H9 (cell line): ENCODE measurements at places on chromosomes 4 and X. TPM values are rescaled to one million over a fixed set of nuclear protein-coding genes. Genes with fewer than 3 reads are reported as not detected.

Gene RASL11B
- total RNA-seq: 28.3 and 30.0 TPM in 2 replicates

Gene SPOCK3
- total RNA-seq: 0.28 and 0.53 TPM in 2 replicates

Gene CTPS2
- 67.7 and 69.7 TPM in 2 replicates for total RNA-seq

Gene KCND1
- total RNA-seq: 5.7 and 7.0 TPM in 2 replicates

Gene MGAT4D
- total RNA-seq: not detected in 2 replicates

Gene HERC6
- total RNA-seq: 8.2 and 8.3 TPM in 2 replicates
